Kidney (tissue), 22 donors: ENCODE measurements at places on chromosomes 2 and 18. TPM values are rescaled to one million over a fixed set of nuclear protein-coding genes. Genes with fewer than 3 reads are reported as not detected.

- no peak overlapping the region for H3K4me3 ChIP-seq
- DNase-seq = no peak
- peaks cover 4% of the 10 kb centered on the region for H3K4me1 ChIP-seq
Observed at GRCh38 chr2:30421604-30422443, 25.2 kb upstream of the LCLAT1 start.

DNA sequence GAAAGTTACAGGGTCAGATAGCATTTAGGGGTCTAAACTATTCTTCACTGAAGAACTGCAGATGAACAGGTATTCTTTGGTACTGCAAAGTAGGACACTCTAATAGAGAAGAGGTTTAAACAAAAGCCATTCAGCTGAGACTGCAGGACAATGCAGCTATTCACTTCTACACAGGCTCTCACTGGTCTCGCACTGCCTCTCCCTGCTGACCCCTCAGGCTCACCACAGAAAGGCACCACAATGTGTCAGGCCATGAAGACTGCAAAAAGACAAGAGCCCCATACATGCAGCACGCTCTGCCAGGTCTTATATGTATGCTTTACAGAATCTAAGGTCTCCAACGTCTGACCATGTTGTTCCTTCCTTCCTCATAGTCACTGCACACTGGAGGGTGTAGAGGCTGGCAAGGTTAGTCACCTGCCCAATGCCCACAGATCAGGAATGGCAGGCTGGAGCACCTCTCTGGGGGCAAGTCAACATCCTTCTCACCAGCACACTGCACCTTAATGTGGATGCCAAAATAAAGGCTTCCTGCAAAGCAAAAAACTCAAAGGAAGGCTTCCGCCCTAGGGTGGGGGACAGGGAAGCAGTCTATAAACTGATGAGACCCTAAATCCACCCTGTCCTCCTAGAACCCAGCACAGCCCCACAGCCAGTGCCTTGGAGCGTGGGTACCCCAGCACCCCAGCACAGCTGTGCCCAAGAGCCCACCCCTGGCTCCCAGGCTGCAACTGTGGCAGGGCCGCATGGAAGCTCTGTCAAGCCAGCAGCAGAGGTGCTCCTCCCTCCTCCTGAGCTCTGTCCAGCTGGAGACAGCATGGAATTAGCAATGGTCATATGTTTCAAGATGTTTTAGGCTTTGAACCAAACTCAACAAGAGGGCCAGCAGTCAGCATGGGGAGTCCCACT lies 10.7 kb upstream of the RNU4ATAC start:
- no peaks in the 10 kb centered on the region for H3K27me3 ChIP-seq
- H3K36me3 ChIP-seq = peaks cover 2% of the 10 kb centered on the region
- H3K27ac ChIP-seq = no peak overlapping the region
- no peak overlapping the region for H3K4me3 ChIP-seq

TUBA3E gene
- not detected for total RNA-seq

DNA sequence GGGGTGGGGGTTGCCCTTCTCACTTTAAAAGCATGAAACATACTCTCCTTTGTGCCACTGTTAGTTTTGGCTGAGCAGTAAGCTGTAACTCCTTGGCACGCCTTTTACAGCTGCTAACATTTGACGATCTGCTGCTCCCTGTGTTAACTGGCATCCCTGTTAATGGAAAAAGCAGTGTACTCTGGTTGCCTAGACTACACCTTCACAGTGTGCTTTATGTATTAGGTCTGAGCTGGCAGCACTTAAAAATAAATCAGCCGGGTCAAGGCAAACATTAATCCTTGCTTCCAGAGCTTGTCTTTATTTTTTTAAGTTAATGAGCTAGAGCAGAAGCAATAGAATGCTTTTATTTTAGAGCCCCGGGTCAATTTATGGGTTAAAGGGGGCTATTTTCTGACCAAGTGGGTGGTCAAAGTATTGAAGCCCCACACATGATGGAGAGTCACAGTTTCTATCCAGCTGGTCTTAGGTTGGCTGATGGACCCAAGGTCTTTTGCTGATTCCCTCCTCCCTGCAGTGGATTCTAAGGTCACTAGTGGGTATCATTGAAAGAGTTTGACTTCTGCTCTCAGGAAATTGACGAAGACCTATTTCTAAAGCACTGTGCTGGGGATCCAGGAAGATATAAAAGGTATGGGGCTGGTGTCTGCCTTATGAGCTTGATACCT lies 54.5 kb downstream of the CFAP221 start:
- no peaks in the 10 kb centered on the region for H3K4me1 ChIP-seq
- H3K27ac ChIP-seq = peak overlapping the region; percentile 33
- peak; percentile 95 for DNase-seq
- no peaks in the 10 kb centered on the region for H3K36me3 ChIP-seq

- no peak for DNase-seq
- no peaks in the 10 kb centered on the region for H3K27me3 ChIP-seq
- no peaks in the 10 kb centered on the region for H3K36me3 ChIP-seq
- no peaks in the 10 kb centered on the region for H3K4me1 ChIP-seq
- H3K27ac ChIP-seq = no peak overlapping the region
- H3K4me3 ChIP-seq = no peak overlapping the region
Observed at GRCh38 chr2:210782222-210782621, 225.8 kb downstream of the CPS1 start.

- no peak for DNase-seq
- no peak overlapping the region for H3K4me3 ChIP-seq
- no peaks in the 10 kb centered on the region for H3K4me1 ChIP-seq
- no peaks in the 10 kb centered on the region for H3K27me3 ChIP-seq
- H3K36me3 ChIP-seq = peaks cover 63% of the 10 kb centered on the region
- H3K27ac ChIP-seq = no peak overlapping the region
Observed at GRCh38 chr2:232842689-232843088, 27.4 kb upstream of the SNORC start.

DNA sequence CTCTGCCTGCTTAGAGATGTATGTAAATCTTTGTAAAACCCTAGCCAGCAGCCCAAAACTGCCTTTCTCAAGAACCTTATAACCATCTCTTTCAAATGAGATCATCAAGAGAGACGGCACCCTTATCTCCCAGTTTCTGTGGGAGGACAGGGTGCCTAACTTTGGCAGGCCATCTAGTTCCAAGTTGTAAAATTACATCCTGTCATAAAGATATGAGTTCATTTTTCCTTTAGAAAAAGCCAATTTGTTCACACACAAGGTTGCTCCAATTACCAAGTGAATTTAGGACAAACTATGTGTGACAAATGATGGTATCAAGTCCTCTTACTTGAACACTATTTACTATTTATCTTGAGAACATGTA lies 65.3 kb downstream of the MEMO1 start:
- H3K27ac ChIP-seq = no peak overlapping the region
- no peak for DNase-seq
